ENCODE measurements at places on chromosomes 16 and 17.

- no peak for DNase-seq
Measured at GRCh38 chr16:54309341-54309740, 22.8 kb upstream of the IRX3 start.

- no peak for DNase-seq
Measured at GRCh38 chr16:89821438-89822187, 5.2 kb upstream of the FANCA start.

DNA sequence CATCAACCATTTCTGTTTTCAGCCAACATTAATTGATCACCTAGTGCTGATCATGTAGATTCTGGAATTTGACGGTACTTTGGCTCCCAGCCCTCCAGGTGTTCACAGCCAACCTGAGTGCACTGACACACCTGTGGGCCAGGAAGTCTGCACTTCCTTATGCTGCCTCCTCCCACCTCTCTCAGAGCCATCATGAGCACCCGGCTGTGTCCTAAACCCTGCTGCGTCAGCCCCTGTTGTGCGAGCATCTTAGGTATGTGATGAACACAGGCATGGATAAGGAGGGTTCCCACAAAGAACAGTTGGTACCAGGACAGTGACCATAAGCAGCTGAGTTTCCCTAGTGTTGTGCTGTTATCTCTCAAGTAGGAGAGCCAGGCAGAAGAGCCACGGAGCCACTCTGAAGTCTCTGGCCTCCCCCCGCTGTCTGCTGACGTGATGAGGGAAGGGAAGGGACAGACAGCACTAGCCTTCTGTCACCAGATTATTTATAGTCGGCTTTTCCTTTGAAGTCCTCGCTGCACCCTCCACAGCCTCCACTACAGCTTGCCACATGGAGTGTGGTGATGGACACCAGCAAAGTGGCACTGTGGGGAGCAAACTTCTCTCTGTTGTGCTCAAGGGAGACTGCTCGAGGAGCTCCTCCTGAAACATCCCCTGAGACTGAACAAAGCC lies 162.8 kb upstream of the ANKFN1 start:
- no peak for DNase-seq

GRCh38 chr16:4339909-4340308 lies 11.2 kb downstream of the PAM16 start:
- DNase-seq = no peak

GRCh38 chr16:2985893-2986355 lies 5.7 kb upstream of the PKMYT1 start:
- no peak for DNase-seq

- peak; percentile 30 for DNase-seq
Measured at GRCh38 chr17:63919311-63919723, 678 bp upstream of the GH1 start.

GRCh38 chr17:67076290-67076689 lies 31.9 kb downstream of the CACNG1 start:
- no peak for DNase-seq

DNA sequence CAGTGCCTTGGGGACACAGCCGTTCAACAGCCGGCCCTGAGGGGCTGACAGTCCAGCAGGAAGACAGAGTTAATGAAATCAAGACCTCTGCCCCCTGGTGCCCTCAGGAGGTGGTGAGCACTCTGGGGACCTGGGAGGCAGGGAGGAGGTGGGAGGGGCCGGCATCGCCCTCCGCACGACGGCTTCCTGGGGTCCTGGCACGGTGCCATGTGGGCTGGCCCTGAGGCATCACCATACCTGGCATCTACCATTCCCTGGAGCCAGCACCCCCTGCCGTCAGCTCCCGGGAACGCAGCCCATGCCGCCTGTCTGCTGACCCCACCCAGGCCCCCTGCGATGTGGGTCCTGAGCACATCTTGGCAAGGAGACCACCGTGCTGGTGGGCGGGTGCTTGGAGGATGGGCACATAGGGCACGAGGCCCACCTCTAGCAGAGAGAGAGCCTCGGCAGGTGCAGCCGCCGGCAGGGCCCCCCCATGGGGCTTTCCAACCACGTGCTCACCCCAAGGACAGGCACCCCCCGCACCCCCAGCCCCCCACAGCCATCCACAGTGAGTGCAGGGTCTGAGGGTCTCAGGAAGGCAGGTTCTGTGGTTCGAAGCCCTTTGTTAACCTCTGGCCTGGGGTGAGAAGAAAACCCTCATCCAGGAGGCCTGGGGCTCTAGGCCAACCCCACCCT lies 52.5 kb downstream of the ZFPM1 start:
- DNase-seq = peak; percentile 19

DNA sequence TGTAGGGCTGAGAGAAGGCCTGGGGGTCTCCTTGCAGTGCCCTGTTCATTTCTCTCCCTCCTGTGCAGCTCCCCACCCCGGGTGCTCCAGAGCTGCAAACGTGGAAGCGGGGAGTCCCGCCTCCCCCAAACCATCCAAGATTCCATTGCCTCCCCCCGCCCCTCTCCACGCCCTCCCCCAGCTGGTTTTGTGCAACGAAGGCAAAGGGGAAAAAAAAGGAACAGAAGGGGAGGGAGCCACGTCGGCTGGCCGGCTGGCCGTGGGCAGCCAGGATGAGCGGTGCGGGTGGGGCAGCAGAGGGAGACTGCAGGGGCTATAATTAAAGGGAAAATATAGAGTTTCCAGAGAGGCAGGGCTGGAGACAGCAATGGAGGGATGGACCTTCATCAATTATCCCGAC lies 1.7 kb upstream of the COL1A1 start:
- DNase-seq = no peak

- DNase-seq = no peak
Measured at GRCh38 chr16:6993544-6993943, 339.1 kb upstream of the RBFOX1 start.

- DNase-seq = no peak
Measured at GRCh38 chr16:74758801-74759200, 15.8 kb downstream of the FA2H start.

DNA sequence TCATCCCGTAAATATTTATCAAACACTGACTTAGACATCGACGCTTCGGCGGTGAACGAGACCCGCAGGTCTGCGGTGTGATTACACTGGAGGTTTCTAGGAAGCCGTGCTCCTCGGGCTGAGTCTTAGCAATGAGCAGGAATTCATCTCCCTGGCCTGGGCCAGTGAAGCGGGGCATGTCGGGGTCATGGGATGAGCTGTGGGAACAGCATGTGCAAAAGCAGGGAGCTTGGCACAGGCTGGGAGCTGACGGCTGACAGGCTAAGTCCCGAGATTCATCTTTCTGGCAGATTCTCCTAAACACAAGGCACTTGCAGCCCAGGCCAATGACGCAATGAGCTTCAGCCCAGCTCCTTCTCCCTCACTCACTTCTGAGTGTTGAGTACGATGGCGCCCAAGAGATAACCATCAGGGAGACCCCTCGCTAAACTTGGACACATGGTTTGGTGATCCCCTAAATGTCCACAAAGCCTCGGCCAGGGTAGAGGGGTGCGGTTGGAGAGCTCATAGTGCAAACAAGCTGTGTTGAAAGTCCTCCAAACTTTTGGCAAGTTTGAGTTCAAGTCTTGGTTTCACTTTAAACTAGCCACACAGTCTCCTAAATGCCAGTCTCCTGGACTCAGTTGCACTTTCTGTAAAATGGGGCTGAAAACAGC lies 12.8 kb downstream of the CRISPLD2 start:
- no peak for DNase-seq

DNA sequence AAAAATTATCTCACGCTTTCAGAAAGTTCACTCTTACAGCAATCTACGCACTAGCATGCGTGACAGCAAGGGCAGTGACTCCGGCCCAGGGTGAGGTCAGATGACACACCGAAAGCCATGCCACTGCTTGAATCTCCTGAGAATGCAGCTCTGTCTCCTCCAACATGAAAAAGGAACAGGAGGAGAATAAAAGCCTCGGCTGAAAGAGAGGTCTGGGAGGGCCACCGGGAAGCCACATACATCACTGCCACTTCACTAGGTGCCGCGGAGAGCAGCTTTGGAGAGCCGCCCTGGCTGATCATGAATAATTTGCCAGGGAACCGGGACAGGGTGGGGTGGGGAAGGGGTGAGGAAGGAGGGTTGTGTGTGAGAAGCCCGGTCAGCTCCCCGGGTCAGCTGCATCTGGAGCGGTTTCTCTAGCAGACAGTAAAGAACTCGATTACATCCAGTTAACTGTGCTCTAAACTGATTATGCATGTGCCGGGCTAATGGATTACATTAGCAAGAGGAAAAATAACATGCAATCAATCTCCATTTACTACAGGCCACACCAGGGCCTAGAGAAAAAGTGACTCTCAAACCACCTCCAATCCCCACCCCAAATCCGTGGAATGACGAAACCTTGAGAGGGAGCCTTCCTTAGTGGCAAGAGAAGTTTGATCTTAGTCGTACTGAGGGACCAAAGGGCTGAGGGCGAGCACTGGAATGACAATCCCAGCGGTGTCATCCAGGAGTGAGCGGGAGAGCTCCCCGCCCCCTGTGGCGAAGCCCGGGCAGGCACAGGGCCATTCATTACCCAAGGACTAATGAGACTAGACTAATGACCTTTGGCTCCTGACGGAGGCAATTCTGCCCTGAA lies 100.3 kb downstream of the ZFHX3 start:
- DNase-seq = no peak

- no peak for DNase-seq
Measured at GRCh38 chr16:25270577-25270976, 12.9 kb upstream of the ZKSCAN2 start.

- DNase-seq = no peak
Measured at GRCh38 chr17:32112416-32112815, 29.9 kb upstream of the RHOT1 start.

DNA sequence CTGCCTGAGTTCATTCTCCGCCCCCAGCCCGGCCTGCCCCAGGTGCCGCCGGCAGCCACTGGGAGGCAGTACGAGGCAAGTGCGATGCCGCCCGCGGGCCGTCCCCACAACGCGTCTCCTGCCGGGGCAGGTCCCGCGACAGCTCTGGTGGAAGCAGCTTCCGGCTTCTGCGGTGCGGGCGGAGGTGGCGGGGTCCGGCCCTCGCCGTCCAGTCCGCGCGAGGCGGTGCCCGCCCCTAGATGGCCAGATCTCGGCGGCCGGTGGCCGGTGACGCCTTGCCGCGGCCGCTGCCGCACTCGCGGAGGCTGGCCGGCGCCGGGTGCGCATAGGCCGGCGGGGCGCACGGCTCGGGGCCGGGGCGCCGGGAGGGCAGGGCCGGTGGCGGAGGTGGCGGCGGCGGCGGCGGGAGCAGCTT lies 1.8 kb downstream of the GJD3 start:
- DNase-seq = peak; percentile 66

GRCh38 chr17:31373150-31374093 lies 18.1 kb upstream of the RAB11FIP4 start:
- DNase-seq = no peak

DNA sequence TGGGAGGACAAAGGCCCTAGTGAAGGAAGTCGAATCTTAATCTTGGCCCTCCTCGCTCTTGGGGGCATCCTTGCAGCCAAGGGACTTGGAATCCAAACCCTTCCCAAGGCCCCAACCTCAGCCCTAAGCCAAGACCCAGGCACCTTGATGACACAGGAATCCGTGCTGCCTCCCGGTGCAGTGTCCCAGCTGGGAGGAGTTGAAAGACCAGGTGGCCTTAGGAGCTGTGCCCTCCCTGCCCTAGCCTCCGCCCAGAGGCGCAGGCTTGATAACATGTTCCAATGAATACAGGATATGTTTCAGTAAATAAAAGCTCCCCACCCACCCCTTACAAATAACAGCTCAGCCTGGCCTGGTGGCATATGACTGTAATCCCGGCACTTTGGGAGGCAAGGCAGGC lies at the start of gene CHST5:
CHST5 (minus strand) TSS at position 208 of the 400 bp plus-strand sequence. CDS start 5,724 bp downstream, outside the sequence.
- DNase-seq = no peak

DNA sequence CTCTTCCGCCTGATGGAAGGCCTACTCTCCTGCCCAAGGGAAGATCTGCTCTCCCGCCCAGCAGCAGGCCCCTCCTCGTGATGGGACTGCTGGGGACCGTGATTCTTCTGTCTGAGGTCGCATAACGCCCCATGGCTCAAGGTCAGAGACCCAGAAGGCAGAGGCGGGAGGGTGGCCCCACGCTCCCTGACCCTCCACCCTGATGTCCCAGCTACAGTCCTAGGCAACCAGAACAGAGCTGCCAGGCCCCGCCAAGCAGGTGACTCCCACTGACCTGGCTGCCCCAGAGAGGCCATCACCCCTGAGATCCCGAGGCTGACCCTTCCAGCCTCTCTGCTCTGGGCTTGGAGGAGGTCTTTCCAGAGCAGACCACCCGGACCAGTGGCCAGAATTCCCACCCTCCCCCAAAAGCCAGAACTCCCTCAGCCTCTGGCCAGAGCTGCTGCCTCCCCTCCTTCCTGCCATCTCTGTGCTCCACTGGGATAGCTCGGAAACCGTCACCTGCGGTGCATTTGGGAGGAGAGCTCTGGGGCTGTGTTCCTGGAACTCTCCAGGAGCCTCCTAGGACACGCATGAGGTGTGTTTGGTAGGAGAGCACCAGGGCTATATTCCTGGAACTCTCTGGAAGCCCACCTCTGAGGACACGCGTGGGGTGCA lies 7.3 kb downstream of the ENPP7 start:
- no peak for DNase-seq

DNA sequence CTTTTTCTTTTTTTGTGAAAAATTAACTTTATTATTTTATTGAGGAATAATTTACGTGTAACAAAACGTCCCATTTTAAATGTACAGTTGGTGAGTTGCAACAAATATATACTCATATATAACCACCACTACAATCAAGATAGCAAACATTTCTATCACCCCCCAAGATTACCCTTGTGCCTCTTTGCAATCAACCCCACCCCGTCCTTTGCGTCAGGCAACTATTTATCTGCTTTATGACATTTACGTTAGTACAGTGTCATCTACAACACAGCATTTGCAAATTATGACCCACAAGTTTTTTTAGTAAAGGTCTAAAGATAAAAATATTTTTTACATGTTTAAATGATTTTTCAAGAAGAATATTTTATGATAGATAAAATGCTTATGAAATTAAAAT lies 485.6 kb upstream of the SOX9 start:
- DNase-seq = no peak

DNA sequence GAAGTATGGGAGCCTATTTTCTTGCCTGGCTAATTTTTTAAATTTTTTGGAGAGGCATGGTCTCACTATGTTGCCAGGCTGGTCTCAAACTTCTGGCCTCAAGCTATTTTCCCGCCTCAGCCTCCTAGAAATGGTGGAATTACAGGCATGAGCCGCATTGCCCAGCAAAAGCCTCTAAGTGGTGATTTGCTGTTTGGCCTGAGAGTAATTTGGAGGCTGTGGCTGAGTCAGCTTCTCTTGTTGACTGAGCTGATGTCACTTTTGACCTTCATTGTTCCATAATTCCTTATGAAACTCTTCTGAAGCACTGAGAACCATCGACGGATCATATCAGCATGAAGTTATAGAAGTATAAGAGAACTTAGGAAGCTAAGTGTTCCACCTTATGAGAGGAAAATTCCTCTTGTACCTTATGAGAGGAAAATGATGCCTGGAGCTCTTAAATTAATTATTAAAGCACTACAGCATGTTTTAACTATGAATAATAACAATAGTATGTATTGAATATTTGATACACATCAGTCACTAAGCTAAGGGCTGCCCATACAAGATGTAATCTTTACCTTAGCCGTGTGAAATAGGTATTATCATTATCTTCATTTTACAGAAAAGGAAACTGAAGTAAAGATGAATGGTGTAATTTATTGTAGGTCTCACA lies 220.8 kb upstream of the MON1B start:
- DNase-seq = no peak

All from activated naive CD4-positive, alpha-beta T cell (primary cell).